Mucosa of descending colon (tissue), 3 donors: ENCODE measurements at places on chromosomes 5 and 9.

DNA sequence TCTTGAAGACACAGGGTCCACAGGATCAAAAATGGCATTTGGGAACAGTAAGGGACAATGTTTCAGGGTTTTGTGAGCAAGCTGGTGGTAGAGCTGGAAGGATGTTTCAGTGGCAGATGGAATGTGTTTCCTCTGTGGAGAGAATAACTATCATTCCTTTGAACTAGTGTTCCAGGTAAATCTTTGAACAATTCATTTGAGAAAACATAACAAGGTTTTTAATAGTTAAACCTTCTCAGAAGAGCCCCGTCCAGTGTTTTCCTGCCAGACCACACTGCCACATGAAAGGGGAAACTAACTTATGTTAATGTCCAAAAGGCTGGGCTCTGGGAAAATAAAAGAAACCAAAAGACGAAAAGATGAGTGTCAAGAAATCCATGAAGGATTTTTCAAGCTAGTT lies 207.0 kb upstream of the ZNF462 start:
- no peak for DNase-seq

GRCh38 chr5:39177631-39177964 lies 41.8 kb downstream of the FYB1 start:
- DNase-seq: no peak

- no peak for DNase-seq
Measured at GRCh38 chr9:122217640-122218039, 11.1 kb downstream of the LHX6 start.

DNA sequence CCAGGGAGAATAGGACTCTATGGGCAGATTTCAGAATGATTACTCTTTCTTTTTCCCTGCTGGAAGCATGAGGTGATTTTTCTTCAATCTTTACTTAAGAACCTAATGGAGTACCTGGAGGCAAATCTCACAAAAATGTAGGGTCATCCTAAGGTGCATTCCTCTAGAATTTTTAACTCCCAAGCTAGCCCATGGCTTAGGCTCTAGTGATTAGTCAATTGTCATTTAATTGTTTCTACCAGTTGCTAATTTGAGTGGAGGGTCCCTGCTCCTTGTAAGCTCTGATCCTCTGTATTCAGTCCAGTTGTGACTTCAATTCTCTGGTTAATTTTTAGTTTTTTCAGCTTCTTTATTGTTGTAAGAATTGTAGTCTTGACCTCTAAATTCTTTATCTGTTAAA lies 467.0 kb downstream of the HTR1A start:
- DNase-seq: no peak

- no peak for DNase-seq
Measured at GRCh38 chr5:26833596-26833995, 204.8 kb downstream of the CDH9 start.

DNA sequence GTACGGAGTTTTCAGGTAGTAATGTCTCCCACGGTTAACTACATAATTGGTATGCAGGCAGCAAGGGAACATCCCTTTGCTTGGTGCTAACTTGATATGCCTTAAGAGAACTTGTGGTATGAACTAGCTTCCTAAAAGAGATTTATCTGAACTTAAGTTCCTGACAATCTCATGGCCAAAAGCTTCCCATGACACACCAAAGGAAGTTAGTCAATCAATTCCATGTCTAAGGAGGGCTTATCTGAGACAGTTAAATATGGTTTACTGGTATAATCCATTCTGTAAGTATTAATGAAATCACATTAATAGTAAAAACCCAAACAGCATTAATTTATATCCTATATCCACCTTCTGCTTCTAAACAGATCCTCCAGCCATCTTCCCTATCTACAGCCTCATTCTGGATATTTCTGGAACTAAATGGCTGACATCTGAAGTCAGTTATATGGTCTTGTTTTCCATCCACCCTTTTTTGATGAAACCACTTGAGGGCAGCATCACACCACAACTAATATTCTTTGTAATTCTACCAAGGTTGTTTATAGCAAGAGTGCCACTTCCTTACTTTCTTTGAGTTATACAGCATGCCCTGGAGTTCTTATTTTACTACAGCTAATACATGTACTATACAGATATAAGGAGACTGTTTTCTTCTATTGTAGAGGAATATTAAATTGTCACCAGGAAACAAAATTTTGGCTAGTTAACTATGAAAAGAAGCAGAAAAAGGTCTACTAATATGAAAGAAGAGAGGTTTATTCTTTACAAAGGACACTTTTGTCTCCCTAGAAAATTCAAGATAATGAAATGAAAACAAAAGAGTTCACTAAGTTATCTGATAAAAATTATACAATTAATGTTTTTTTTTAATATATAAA lies 34.7 kb downstream of the SHOC1 start:
- peak; percentile 80 for DNase-seq

- no peak for DNase-seq
Measured at GRCh38 chr5:69034898-69035297, 58.9 kb upstream of the SLC30A5 start.

DNA sequence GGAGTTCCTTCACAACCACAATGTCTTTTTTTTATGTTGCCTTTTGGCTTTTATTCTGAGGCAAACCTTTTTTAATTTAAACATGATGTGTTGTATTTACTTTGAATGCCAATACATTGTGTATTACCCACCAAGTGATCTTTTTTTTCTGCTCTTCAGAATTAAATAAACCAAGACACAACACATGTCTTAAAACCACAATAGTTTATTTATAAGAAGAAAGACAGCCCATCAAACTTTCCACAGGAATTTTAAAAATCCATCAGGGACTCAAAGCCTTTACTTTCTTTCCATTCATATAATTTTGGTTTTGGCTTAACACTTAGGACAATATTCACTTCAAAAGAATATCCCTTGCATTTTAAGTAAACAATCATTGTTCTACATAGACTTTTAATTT lies 321.8 kb upstream of the MEF2C start:
- no peak for DNase-seq

DNA sequence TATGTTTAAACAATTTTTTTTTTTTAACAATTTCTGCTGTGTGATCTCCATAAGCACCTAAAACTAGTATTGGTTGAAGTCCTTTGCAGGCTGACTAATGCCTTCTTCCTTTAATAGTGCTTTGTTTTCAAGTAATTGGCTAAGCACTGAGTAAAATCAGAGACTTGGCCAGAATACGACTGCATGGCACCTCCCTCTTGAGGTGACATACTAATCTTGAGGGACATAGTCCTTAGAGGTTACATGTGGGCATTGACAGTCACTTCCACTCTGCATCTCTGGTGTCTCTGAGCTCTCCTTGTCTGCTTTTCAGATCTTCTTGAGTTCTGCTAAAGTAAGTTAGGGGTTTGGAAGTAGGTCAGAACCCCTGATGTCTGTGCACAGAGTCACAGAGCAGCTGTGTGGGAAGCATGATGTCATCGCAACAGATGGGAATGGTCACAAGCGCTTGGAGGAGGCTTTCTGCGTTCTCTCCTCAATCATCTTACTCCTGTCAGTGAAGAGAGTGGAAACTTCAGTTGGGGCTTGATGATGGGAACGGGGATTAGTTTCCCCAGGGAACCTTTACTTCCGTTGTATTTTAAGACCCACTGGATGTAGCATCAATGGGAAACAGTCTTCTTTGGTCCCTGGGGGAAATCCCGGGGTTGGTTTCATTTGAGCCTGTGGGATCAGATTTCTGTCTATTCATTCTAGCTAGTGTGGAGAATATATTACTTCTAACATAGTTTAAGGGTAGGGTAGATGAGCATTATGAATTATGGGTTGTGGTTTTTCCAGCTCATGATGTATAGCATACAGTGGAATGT lies 136.9 kb downstream of the ARHGAP26 start:
- no peak for DNase-seq

DNA sequence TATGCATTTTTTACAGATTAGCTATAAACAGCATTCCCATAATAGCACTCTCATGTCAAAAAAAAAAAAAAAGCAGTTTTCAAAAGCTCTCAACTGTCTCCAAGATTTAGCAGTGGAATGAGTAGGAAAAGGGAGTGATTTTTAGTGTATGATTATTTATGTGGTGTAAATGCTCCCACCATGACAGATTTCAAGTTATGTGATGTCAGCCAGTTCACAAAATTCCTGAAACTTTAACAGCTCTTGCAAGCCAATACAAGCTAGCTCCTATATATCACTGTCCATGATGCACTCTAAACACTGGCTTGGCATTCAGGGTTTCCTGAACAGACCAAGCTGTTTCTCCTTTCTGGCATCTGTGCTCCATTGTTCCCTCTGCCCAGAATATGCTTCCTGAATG lies 7.9 kb upstream of the ANKDD1B start:
- no peak for DNase-seq

DNA sequence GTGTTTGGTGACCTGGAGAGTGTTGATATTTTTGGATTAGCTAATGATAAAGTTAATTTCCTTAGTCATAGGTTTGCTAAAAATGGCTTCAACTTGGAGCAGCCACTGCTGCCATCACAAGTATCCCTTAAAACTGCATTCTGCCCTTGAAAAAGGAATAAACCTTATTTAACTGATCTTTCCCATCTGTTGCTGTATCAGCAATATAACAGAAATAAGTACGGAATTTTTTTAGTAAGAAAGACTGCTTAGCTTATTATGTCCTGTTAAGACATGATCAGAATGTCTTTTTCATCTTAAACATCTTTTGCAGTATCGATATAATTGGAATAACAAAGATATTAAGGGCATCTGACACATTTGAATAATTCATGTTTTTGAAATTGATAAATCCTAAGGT lies 75.7 kb downstream of the LNPEP start:
- no peak for DNase-seq

- no peak for DNase-seq
Measured at GRCh38 chr9:38405785-38406184, 13.3 kb downstream of the ALDH1B1 start.
